Neural progenitor cell (in vitro differentiated cells): ENCODE measurements at places on chromosomes 2 and 18.

DNA sequence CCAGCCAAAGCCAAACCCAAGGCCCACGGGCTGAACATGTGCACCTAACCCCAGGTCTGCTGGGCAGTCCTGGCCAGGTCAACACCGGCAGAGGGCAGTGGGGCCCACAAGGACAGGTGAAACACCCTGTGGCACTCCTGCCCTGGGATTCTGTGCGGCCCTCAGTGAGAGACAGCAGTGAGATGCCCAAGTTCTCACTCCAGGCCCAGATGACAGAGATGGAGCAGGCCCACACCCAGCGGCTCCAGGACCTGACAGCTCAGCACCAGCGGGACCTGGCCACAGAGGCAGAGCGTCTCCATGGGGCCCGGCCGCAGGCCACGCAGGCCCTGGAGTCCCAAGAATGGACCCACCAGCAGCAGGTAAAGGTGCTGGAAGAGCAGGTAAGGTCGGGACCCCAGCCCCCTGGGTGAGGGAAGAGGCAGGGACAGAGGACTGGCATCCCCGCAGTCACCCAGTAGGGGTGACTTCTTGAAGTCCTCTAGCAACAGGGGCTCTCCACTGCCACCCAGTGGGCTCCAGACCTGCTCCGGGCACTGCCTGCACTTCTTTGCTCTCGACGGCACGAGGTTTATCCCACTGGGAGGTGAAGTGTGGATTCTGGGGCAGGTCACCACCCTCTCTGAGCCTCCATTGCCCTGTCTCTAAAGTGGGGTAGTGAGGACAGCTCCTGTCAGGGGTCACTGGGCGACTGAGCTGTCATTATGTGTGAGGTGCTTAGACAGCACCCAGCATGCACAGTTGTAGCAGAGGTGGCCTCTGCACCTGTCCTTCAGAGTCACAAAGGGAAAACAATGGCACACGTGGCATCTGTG is 8.8 kb upstream of the SNED1 start:
- DNase-seq: peak; percentile 54

- DNase-seq: peak; percentile 57
These were observed 766 bp downstream of the SNTG2 start for GRCh38 chr2:951224-952006.

DNA sequence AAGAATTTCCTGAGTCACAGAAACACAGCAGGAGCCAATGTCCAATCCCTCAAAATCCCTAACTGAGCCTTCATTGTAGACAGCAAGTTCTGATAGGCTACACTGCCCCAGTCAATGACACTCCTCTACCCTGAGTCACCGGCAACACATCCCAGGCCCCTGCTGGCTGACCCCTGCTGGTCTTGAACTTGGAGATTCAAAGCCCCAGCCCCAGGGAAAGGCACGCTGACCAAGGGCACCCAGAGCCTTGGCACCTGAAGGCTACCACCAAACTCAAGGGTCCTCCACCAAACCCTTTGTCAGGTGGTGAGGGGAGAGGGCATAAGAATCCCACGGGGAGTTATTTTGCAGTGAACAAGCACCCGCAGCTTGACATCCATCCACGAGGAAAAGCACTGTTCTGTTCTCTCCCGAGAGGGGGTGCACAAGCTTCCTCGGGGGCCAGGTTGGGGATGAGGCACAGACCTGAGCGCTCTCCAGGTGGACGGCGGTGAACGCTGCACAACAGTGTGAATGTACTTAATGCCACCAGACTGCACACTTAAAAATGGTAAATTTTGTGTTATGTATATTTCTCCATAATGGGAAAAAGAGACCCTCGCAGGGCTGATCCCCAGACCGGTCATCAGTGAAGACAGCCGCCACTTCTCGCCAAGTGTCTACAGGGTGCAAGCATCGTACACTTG is 46.9 kb downstream of the TFCP2L1 start:
- no peak for DNase-seq

DNA sequence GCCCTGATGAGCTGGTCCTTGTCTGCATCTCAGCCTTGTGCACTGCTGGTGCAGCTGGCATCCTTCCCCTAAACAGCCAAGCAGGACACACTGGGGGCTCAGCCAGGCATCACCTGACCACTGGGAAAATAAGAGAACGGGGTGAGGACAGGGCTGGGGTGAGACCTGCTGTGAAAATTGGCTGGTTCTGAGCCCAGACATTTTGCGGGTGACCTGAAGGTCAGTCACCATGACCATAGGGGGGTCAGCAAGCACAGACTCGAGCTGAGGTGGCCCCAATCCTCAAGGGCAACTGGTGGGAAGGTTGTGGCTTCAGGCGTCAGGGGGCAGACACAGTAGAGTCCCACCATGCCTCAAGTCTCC is 144.9 kb upstream of the TWIST2 start:
- no peak for DNase-seq

DNA sequence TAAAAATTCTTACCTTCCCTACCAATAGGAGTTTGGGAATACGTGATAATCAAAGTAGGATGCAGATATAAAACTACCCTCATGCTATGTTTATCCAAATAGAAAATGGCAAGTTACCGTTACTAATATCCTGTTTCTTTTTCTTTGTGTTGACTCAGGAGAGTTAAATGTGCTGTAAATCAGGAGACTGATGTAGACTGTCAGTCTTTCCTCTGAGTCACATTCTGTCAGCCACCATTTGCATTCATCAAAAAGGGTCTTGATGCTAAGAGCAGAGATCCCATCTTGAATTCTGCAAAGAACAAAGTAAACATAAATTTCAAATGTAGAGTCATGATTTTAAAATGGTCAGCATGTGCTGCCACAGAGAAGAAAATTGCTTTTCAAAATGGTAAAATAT is 712.8 kb downstream of the SOCS6 start:
- DNase-seq: no peak

- no peak for DNase-seq
These were observed 60.5 kb upstream of the PELI1 start for GRCh38 chr2:64204703-64205102.
